ENCODE measurements at places on chromosomes 1 and 21.

DNA sequence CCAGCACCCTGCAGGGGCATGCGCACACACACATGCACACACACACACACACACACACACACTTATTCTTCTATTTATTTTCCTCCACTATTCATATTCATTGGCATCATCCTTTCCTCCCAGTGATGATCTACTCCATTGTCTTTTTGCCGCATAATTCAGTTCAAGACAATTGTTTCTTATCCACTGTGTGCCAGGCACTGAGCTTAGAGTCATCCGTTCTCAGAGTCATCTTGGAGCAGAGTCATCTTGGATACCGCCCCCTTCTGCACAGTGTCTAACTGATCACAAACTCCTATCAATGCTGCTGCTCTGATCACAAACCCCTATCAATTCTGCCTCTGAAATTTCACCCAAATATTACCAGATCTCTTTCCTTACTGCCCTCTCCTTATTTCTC, 102.8 kb upstream of the PROX1 start:
- DNase-seq: peak; percentile 12

GRCh38 chr21:29114765-29115500, 15.5 kb upstream of the MAP3K7CL start:
- DNase-seq: no peak

GRCh38 chr1:192122668-192123067, 35.6 kb upstream of the RGS18 start:
- DNase-seq: no peak

DNA sequence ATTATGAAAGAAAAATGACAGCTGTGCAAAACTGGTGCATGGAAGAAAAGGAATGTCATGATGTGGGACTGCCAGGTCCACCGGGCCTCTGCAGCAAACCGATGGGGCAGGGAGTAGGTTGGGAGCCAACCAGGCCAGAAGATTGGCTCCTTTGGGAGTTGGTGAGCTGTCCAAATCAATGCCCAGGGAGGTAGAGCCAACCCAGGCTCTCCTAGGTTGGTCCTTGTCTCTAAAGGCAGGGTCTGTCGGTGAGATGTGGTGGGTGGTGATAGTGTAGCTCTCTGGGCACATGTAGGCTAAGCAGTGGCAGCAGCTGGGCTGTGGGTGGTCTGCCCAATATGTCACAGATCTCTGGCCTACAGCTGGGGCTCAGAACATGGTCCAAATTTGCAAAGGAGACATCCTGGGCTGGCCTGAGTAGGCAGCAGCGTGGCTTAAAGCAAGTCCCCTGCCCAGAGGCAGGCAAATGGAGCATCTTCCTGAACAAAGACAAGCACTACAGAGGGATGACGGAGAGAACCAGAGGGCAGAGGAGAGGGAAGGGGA, 61.2 kb upstream of the PRDX6 start:
- DNase-seq: no peak

DNA sequence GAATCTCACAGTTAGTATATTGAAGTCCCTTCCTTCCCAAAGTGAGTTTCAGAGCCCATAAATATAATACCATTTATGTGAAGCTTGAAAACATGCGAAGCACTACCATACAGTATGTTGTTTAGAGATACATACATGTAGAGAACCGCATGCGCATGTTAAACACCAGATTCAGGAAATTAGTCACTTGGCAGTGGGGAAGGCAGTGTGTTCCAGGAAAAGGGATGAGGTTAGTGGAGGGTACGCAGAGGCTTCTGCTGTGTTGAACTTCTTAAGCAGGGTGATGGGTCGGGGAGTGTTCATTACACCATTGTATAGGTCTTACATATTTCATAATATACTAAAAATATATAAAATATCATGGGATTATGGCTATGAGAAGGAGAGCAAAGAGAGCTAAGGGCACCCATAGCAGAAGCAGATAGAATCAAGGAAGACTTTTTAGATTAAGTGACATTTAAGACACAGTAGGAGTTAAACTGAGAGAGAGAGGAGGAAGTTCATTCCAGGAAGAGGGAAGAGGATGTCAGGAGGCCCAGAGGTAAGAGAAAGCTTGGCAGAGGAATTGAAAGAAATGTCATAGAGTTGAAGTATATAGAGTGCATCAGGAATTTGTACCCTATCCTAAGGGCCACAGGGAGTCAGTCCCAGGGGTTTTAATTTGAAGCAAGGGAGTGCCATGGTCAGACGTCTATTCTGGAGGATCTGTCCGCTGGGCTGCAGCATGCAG, 43.5 kb upstream of the SARS1 start:
- DNase-seq: no peak

DNA sequence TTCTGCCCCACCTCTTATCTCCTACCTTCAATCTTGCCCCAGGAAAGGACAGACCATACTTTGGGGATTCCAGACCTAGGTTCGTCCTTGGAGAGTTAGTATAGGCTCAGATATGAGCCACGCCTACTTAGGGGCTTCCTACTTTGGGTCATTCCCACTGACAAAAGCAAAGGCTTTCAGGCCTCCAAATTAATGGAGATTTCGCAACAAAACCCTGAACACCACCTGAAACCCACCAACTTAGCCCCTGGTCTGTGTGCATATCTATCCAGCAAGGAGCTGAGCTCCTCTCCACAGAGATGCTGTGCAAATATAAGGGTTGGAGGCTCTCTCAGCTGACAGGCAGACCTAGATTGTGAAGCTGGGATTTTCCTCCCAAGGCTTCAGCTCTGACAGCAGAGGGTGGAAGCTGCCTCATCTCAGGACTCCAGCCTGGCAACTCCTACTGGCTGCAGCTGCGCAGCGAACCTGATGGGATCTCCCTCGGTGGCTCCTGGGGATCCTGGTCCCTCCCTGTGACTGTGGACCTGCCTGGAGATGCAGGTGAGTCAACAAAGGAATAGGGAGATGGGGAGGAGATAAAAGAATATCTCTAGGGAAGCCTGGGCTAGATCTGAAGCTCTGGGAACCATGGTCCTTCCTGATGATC, 2.1 kb downstream of the MPL start:
- DNase-seq: no peak

- no peak for DNase-seq
Measured at GRCh38 chr1:33130297-33130696, 49.3 kb downstream of the AZIN2 start.

- no peak for DNase-seq
Measured at GRCh38 chr1:71240656-71241055, 159.8 kb upstream of the ZRANB2 start.

- DNase-seq: no peak
Measured at GRCh38 chr1:225483818-225484656, 56.2 kb upstream of the LBR start.

- no peak for DNase-seq
Measured at GRCh38 chr1:89884718-89885596, 64.1 kb downstream of the LRRC8D start.

DNA sequence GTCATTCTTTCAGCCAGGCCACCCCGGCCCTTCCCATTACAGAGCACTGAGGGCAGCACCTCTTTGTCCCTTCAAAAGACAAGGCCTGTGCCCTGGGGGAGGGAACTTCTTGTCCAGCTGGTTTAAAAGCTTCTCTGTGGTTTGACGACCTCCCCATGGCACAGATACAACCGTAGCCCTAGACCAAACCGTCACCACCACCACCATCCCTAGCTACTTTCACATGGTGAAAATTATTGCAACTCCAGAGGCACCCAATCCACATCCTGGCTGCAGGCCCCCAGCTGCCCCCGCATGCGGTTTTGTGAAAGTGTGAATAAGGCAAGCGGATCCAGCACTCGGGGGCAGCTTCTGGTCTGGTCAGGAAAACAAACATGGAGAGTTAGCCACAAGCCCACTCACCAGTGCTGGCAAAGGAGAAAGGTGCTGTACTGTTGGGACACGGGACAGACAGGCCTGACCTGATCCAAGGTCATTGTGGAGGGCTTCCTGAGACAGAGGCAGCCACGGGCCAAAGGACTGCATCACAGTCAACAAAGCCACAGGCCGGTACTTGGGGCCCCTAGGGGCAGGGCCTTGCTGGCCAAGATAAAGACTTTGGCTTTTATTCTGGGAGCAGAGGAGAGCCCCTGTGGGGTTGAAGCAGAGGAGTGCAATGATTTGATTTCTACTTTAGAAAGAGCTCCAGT, 31.2 kb downstream of the CDCA8 start:
- DNase-seq: no peak

DNA sequence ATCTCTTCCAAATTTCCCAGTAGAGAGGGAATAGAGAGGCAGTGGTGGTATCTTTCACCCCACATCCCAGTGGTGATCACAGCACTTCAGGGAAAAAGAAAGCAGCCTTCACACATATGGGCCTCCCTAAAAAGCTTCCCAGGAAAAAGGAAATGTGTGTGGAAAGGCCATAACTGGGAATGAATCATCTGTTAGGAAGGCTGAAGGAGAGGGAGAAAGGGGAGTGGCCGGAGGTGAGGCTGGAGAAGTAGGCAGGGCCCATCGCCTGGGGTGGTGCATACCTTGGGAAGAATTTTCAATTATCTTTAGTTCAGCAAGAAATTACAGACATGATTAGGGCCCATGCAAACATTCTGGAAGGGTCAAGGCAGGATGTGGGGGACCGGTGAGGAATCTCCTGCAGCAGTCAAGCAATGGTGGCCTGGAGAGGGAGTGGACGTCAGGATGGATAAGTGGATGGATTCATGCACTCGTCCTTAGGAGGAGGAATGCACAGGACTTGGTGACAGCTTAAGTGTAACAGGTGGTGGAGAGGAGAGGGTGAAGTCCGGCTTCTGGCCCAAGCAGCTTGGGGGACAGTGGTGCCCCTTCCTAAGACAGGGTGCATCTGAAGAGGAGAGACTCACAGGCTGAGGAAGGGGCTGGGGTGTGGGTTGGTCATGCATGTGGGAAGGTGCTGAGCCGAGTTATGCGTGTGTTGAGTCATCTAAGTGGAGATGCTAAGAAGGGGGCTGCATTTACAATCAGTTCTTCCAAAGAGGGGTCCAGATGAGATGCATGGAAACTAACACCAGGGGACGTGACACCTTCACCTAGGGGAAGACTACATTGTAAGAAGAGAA, 17.9 kb downstream of the HIVEP3 start:
- no peak for DNase-seq

DNA sequence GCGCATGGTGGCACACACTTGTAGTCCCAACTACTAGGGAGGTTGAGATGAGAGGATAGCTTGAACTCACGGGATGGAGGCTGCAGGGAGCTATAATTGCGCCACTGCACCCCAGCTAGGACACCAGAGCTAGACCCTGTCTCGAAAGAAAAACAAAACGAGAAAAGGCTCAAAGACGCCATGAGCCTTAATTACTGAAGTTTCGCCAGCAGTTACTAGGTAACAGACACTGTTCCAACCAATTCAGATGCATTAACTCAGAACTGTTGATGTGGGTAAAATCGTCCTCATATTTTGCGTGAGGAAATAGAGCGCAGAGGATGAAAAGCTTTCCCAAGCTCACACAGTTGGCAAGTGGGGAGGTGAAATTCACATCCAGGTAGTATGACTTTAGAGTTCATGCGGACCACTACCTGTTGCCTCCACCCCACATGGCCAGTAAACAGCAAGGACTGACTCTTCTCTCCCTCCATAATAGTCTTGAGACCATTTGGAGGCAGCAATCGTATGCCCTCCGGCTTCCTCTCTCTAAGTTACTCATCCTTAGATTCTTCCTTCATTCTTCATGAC, 40.1 kb downstream of the INAVA start:
- no peak for DNase-seq

- no peak for DNase-seq
Measured at GRCh38 chr1:40965531-40965930, 14.0 kb upstream of the CTPS1 start.

DNA sequence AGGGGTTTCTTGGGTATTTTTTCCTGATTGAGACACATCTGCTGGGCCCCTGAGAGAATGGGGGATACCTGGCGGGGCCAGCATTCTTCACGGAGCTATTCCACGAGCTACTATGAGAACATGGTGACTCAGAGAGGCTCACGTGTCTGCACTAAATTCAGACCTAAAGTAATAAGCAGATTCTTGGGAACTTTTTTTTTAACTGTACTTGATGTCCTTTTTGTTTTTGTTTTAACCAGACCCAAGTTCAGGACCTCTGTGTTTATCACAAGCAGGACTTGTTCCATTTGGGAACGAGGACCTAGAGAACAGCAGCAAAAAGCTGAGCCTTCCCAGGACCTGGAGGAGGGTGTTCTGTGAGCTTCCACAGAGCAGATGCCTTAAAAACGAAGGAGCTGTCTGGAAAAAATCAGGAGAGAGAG, 44.0 kb downstream of the EVA1C start:
- no peak for DNase-seq

- DNase-seq: no peak
Measured at GRCh38 chr1:198128533-198128932, 28.3 kb upstream of the NEK7 start.

DNA sequence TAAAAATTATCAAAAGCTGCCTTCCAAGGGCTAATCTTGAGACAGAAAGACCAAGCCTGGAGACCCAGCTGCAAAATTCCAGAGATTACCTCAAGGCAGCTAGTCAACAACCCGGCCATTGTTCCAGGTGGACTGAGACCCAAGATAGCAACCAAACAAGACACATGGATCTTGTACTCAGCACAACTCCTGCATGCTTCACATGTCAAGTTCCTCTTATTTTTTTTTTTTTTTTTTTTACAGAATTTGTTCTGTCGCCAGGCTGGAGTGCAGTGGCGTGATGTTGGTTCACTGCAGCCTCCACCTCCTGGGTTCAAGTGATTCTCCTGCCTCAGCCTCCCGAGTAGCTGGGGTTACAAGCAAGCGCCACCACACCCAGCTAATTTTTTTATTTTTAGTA, 40.1 kb downstream of the CD2 start:
- no peak for DNase-seq

DNA sequence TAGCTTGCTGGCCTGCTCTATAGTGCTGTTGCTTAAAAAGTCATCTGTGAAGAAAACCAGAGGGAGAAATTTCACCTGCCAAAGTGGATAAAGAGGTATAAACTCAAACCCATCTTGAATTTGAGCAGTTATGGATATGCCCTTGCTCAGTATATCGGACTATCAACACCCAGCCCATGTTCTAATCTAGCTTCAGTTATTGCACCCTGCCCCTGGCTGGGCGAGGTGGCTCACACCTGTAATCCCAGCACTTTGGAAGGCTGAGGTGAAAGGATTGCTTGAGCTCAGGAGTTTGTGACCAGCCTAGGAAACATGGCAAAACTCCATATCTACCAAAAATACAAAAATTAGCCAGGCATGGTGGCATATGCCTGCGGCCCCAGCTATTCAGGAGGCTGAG, 13.3 kb downstream of the LIX1L start:
- no peak for DNase-seq

DNA sequence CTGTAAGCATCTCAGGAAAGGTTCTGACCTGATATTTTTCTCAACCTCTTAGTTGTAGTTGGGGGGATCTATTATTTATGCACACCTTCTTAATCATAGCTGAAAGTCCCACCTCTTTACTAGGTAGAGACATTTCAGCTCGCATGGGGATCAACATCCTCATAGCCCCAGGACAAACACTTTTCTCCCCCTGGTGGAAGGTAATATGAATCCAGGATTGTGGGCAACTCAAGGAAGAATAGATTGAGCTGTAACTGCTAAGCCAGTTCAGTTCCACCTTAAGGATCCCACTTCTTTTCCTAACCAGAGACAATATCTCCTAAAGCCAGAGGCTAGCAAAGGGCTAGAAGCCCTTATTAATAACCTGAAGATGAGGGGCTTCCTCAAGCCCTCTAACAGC, 25.4 kb upstream of the SMYD3 start:
- DNase-seq: no peak

GRCh38 chr1:167819849-167820683, 93.9 kb downstream of the ADCY10 start:
- DNase-seq: no peak
